ENCODE measurements at places on chromosomes 16 and 17. TPM values are rescaled to one million over a fixed set of nuclear protein-coding genes. Genes with fewer than 3 reads are reported as not detected.

DNA sequence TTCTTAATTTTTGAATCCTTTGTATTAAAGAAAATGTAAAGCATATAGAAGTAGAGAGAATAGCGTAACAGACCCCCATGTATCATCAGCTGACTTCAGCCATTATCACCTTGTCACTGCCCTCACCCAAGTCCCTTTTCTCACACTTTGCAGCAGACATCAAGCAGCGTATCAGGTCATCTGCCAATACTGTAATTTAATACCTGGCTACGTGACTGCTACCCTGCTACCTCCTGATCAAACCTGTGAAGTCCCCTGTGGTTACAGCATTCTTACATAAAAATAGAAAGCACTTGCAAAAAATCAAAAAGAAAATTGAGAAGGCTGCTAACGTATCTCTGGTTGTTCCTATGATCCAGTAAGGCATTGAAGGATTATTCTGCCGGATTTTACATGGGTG is 96.4 kb downstream of the PLCG2 start:
- DNase-seq, result no peak

- DNase-seq, result no peak
Measured at GRCh38 chr16:12245088-12245920, 268.8 kb downstream of the SNX29 start.

DNA sequence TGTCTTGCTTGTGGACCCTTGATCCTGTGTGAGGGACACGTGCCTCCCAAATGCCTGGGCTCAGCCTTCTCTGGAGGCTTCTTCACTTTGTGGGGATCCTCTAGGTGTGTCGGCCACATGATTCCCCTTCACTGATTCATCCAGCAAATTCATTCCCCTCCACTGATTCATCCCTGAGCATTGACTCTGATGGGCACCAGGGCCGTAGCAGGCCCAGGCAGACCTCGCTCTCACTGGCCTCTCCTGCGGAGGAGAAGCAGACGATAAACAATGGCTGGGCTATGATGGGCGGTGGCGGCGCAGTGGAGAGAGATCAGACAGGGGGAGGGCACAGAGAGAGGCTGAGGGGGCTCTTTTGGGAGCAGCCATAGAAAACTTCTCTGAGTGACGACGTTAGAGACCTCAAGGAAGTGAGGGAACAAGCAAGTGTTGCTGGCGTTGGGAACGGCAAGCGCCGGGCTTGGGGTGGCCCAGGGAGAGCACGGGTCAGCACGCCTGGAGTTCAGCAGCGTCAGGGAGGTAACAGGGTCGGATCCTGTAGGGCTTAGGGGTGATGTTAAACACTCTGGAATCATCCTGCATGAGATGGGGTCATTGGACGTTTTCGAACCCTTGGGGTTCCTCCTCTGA is 17.5 kb upstream of the RPTOR start:
- peak; percentile 69 for DNase-seq

GRCh38 chr17:64426596-64426995 is 22.3 kb upstream of the MILR1 start:
- no peak for DNase-seq

Gene XAF1
- total RNA-seq, result 57.5 TPM

Gene CPPED1
- total RNA-seq, result 5.6 TPM

- no peak for DNase-seq
Measured at GRCh38 chr16:51621610-51622009, 470.5 kb upstream of the SALL1 start.

Measured in fibroblast of lung (primary cell).